GM23248 (cell line): ENCODE measurements at places on chromosomes 7 and 10. TPM values are rescaled to one million over a fixed set of nuclear protein-coding genes. Genes with fewer than 3 reads are reported as not detected.

DNA sequence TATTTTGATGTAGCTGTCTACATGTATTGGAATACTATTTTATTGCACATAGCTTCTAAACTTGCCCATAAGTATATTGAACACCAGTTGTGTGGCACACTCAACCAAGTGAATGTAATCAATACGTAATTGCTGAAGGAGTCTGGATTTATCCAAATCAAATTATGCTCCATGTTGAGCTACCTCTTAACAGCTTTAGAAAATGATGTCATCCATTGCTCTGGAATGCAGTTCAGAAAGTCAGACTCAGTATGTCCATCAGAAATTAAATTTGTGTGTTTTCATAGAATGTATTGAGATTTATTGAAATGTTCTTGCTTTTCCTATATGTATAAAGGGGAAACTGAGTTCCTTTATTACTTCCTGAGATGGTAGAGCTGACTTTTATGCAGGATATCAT is 25.0 kb upstream of the CCAR1 start:
- DNase-seq = no peak

DNA sequence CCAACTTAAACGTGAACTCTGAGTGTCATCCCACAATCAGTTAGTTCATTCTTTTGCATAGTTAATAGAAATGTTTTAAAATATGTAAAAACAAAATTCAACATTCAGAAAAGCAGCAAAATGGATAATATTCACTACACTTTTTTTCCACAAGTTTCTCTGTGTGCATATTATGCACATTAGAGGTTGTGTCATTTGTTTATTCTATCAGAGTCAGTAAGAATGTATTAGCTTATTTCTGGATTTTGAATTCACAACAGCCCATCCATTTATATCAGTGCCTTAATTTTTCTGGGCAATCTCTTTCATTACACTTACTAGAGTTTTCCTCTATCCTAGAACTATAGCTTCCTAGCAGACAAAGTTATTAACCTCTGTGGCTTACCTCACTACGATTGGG is 432.7 kb upstream of the SEMA3A start:
- no peak for DNase-seq

The FAM221A gene
- polyA plus RNA-seq = 0.60 and 0.63 TPM in 2 replicates

- DNase-seq = no peak
These were observed 976.0 kb downstream of the DNAJB9 start for GRCh38 chr7:109545686-109546085.

The NYAP1 gene
- not detected in 2 replicates for polyA plus RNA-seq

The KLF14 gene
- 0.24 and 0.25 TPM in 2 replicates for polyA plus RNA-seq

The CXCL12 gene
- 609 and 636 TPM in 2 replicates for polyA plus RNA-seq

GRCh38 chr7:81618396-81619014 is 151.3 kb downstream of the HGF start:
- peak; percentile 90 for DNase-seq

The CYP2W1 gene
- polyA plus RNA-seq = not detected in 2 replicates
